ENCODE measurements at places on chromosomes 16 and 17. TPM values are rescaled to one million over a fixed set of nuclear protein-coding genes. Genes with fewer than 3 reads are reported as not detected.

- peaks cover 44% of the 10 kb centered on the region for H3K4me1 ChIP-seq
- H3K36me3 ChIP-seq = peaks cover 64% of the 10 kb centered on the region
- DNase-seq = no peak
- no peak overlapping the region for H3K27ac ChIP-seq
- no peak overlapping the region for H3K4me3 ChIP-seq
These were observed 15.6 kb downstream of the MAP2K3 start for GRCh38 chr17:21299981-21300600.

DNA sequence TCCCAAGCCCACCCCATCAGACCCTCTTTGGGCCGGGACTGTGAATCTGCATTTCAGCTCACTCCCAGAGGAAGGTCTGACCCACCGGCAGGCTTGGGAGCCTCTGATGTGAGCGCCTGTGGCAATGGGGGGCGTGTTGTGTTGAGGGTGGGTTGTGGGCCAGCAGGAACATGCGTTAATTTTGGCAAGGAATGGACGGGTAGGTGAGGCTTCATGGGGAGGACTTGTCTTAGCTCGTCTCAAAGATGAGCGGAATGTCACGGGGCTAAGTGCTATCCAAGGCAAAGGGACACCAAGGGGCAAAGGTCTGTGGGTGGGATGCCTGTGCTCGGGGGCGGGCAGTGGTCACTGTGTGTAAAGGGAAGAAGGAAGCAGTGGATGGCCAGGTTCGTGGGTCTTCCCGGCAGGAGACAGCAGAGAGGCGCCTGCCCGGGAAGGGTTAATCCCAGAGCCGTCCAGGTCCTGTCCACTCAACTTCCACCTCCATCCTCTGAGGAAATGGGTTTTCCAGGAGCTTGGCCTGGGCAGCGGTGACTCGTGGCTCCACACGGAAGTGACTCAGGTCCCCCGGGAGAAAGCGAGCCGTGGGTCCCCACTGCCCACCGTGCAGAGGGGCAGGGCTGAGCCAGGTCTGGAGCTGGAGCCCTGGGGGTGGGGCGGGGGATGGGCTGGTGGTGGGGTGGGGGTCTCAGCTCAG lies 17.4 kb downstream of the ADGRG1 start:
- peak overlapping the region; percentile 39 for H3K4me3 ChIP-seq
- peaks cover under 1% of the 10 kb centered on the region for H3K36me3 ChIP-seq
- DNase-seq = peak; percentile 60
- peak overlapping the region; percentile 90 for H3K27ac ChIP-seq
- H3K27me3 ChIP-seq = peaks cover 14% of the 10 kb centered on the region
- H3K4me1 ChIP-seq = peaks cover 70% of the 10 kb centered on the region

- no peaks in the 10 kb centered on the region for H3K27me3 ChIP-seq
- no peak overlapping the region for H3K4me3 ChIP-seq
- H3K4me1 ChIP-seq = peaks cover 18% of the 10 kb centered on the region
- H3K36me3 ChIP-seq = peaks cover 5% of the 10 kb centered on the region
These were observed 148.4 kb downstream of the RPTOR start for GRCh38 chr17:80692931-80693467.

GRCh38 chr17:43759836-43760235 lies 1.2 kb upstream of the SOST start:
- H3K4me3 ChIP-seq = no peak overlapping the region
- no peak overlapping the region for H3K27ac ChIP-seq

DNA sequence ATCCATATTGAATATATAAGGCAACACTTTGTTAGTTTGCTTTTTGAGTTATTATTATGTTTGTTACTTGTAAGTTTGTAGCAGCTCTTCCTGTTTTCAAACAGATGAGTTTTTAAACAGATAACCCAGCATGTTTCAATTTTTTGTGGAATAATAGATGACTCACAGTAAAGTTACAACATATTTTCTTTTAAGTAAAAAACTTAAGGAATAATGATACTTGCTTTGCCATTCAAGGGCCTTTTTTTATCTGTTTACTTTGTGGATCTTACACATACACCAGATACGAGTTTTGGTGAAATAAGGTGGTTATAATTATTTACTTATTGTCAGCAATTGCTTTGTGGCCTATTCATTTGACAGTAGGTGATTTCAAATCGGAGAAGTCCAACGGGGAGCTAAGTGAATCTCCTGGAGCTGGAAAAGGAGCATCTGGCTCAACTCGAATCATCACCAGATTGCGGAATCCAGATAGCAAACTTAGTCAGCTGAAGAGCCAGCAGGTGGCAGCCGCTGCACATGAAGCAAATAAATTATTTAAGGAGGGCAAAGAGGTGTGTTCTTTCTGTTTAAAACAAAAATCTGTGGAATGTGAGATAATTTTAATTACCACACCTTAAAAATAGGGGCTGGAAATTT lies 66.3 kb downstream of the BPTF start:
- H3K36me3 ChIP-seq = peaks cover 74% of the 10 kb centered on the region
- no peak overlapping the region for H3K27ac ChIP-seq
- no peak overlapping the region for H3K4me3 ChIP-seq
- peaks cover 8% of the 10 kb centered on the region for H3K4me1 ChIP-seq
- no peak for DNase-seq
- no peaks in the 10 kb centered on the region for H3K27me3 ChIP-seq

- no peak overlapping the region for H3K4me3 ChIP-seq
- no peaks in the 10 kb centered on the region for H3K36me3 ChIP-seq
- H3K4me1 ChIP-seq = peaks cover 6% of the 10 kb centered on the region
- no peaks in the 10 kb centered on the region for H3K27me3 ChIP-seq
- no peak overlapping the region for H3K27ac ChIP-seq
These were observed 16.0 kb downstream of the LRRC36 start for GRCh38 chr16:67342616-67343015.

DNA sequence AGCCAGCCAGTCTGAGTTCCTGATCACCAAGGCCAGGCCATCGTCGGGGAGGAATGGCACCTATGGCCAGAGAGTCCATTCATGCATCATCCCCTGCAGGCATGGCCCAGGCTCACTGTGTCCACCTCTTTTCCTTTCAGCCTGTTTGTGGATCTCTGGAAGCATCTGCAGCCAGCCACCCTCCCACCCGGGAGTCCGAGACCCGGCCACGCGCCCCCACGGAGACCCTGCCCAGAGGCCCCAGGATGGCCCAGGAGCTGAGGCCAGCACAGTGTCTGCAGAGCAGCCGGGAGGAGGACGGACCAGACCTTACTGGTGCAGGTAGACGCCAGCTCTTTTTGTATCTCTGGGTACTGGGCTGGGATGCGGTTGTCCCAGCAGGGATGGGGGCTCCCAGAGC lies 245.1 kb upstream of the CIBAR2 start:
- H3K4me3 ChIP-seq = no peak overlapping the region
- peaks cover 11% of the 10 kb centered on the region for H3K4me1 ChIP-seq
- no peak overlapping the region for H3K27ac ChIP-seq

- H3K27me3 ChIP-seq = peaks cover 44% of the 10 kb centered on the region
- H3K27ac ChIP-seq = no peak overlapping the region
- no peaks in the 10 kb centered on the region for H3K36me3 ChIP-seq
These were observed 44.3 kb upstream of the CRHR1 start for GRCh38 chr17:45739786-45740185.

GRCh38 chr16:3045758-3046640 lies at the start of gene MMP25:
MMP25 (plus strand) TSS chr16:3046561; CDS start chr16:3046918, 357 bp downstream.
- no peaks in the 10 kb centered on the region for H3K36me3 ChIP-seq
- H3K4me1 ChIP-seq = peaks cover 22% of the 10 kb centered on the region
- peak within 1 kb of the TSS; percentile 69 for H3K4me3 ChIP-seq
- DNase-seq = no peak

DNA sequence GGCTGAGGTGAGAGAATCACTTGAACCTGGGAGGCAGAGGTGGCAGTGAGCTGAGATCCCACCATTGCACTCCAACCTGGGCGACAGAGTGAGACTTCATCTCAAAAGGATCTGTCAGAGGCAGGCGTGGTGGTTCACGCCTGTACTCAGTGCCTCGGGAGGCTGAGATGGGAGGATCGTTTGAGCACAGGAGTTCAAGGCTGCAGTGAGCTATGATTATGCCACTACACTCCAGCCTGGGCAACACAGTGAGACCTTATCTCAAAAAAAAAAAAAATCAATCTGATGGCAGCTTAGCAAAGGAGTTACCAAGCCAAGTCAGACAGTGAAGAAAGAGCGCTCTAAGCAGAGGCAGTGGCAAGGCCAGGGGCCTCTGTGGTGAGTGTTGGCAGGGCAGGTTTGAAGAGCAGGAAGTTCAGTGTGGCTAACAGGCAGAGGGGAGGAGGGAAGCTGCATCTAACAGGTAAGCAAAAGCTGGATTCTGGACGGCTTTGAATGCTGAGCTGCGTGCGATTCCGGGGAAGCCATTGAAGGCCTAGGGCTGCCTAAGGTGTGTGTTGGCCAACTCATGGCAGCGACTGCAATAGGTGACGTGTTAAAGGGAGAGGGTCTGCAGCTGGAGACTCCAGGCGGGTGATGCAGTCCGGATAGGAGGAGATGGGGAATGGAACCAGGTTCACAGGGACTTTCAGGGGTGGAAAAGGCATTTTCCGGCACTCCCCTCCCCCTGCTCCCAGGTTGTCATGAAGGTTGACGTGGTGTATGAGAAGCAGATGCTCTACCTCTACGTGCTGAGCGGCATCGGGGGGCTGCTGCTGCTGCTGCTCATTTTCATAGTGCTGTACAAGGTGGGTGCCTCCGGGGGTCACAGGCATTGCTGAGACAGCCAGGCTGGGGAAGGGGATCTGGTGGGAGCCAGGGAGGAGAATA lies 7.0 kb downstream of the ZNF768 start:
- H3K36me3 ChIP-seq = peaks cover 2% of the 10 kb centered on the region
- H3K4me1 ChIP-seq = peaks cover 17% of the 10 kb centered on the region
- H3K27me3 ChIP-seq = peaks cover 7% of the 10 kb centered on the region
- no peak overlapping the region for H3K4me3 ChIP-seq
- no peak overlapping the region for H3K27ac ChIP-seq

DNA sequence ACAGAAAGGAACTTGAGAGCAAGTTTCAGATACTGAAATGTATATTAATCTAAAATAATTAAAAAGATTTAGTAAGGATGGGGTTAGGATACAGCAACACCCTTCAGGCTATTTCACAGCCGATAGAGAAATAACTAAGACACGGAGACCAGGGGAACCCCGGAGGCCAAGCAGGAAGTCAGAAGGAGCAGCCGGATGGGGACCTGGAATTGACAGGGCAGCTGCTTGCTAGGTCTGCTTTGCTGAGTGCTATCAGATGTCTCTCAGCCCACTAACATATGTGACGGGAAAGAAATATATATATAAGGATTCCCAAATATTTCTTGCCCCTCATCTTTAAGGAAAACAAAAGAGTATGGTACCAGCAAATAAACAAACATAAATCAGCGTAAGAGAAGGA lies 154.1 kb upstream of the CDH5 start:
- no peaks in the 10 kb centered on the region for H3K36me3 ChIP-seq
- peaks cover 5% of the 10 kb centered on the region for H3K27me3 ChIP-seq
- no peak overlapping the region for H3K27ac ChIP-seq
- no peaks in the 10 kb centered on the region for H3K4me1 ChIP-seq
- DNase-seq = no peak

DNA sequence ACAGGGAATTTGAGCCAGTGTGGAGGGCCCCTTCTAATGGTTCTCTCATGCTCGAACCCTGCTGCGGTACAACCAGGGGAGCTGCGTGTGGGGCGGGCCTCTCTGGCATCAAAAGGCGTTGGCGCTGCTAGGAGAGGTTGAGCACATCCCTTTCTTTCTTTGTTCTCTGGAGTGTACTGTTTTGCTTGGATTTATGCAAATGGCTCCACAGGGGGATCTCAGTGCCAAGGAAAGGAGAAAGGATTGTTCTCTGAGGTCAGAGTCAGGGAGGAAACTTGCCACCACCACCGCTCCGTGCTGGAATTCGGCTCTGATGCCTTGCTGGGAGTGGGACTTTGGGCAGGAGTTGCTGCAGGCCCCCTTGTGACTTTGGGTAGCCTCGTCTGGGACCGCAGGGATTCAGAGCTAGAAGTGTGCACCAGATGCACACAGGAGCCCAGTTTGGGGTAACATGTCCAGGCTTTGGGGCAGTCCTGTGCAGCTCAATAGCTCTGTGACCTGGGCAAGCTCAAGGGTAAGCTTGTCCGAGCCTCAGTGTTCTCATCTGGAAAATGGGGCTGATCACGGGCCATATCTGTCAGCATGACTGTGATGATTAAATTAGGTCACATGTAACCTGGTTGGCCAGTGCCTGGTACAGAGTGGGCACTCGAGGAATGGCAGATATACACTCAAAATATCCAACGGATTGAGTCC lies 353.0 kb upstream of the EEF2KMT start:
- no peak overlapping the region for H3K27ac ChIP-seq
- H3K27me3 ChIP-seq = peaks cover 54% of the 10 kb centered on the region
- H3K4me3 ChIP-seq = no peak overlapping the region
- H3K4me1 ChIP-seq = no peaks in the 10 kb centered on the region

GRCh38 chr16:4200000-4200780 lies 41.7 kb downstream of the SRL start:
- H3K4me3 ChIP-seq = no peak overlapping the region
- H3K4me1 ChIP-seq = peaks cover 19% of the 10 kb centered on the region
- H3K36me3 ChIP-seq = peaks cover 65% of the 10 kb centered on the region
- peak; percentile 61 for DNase-seq
- no peaks in the 10 kb centered on the region for H3K27me3 ChIP-seq

DNA sequence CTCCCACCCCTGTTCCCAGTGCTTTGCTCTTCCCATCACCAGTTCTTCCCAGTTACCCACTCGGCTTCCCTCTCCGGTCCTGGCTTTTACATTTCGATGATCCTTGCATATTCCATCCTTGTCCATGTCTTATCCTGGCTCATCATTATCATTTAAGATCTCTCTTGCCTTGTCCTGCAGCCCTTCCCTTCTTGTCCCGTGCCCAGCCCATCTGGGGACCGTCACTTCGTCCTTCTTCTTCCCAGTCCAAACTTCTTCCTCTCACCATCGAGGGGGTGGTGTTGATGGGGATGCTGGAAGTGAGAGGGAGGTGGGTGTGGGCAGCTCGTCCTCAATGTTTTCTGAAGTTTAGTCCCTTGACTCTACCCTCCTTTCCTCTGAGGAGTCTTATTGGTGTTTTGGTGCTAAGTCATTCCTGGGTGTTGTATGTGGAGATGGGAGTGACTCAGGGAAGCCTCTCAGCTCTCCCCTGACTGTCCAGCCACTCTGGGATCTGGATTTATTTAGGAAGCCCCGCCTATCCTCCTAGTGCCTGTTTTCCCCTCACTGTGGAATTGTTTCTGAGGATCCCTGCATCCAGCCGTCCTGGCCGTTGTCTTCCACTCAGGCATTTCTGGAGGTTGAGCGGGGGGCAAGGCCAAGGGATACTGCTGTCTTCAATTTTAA lies 975 bp downstream of the SNX29 start:
- peaks cover 33% of the 10 kb centered on the region for H3K4me1 ChIP-seq
- DNase-seq = no peak
- no peaks in the 10 kb centered on the region for H3K36me3 ChIP-seq
- H3K27ac ChIP-seq = peak overlapping the region; percentile 90
- H3K27me3 ChIP-seq = no peaks in the 10 kb centered on the region

DNA sequence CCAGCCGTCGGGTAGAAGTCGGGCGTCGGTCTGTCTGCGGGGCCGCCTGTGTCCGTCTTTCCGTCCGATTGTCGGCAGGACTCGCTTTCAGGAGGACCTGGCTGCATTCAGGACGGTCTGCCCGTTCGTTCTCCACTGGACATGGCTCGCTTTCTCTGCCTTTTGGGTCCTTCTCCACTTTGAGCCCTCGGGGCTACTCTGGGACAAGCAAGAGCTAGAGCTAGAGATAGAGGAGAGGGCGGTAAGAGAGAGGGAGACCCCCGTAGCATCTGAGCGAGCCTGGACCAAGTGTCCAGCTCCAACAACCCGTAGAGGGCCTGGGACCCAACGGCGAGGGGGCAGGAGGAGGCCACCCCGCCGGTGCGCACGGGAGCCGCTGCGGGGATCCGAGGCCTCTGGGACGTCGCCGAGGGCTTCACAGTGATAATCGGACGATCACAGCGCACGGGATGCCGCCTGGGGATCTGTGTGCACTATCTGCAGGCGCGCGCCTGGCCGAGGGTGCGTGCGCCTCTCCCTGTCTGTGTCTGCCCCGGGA lies 4.5 kb downstream of the TBX4 start:
- no peaks in the 10 kb centered on the region for H3K36me3 ChIP-seq
- DNase-seq = no peak
- H3K4me3 ChIP-seq = peak overlapping the region; percentile 54

The SLC2A4 gene
- 146 TPM for total RNA-seq

The OR1A1 gene
- total RNA-seq = not detected

The SMIM5 gene
- total RNA-seq = 14.0 TPM

The CACNG4 gene
- not detected for total RNA-seq

Measured in left ventricle myocardium inferior (tissue), 1 donor.